ENCODE measurements at places on chromosomes 12 and 14. TPM values are rescaled to one million over a fixed set of nuclear protein-coding genes. Genes with fewer than 3 reads are reported as not detected.

ACOT6 gene
- not detected for total RNA-seq

- no peak for DNase-seq
Measured at GRCh38 chr12:98369581-98369980, 145.8 kb upstream of the TMPO start.

- DNase-seq: no peak
Measured at GRCh38 chr12:43884683-43885410, 49.0 kb downstream of the TMEM117 start.

GRCh38 chr12:84550518-84550917, 362.1 kb downstream of the SLC6A15 start:
- no peak for DNase-seq

DNA sequence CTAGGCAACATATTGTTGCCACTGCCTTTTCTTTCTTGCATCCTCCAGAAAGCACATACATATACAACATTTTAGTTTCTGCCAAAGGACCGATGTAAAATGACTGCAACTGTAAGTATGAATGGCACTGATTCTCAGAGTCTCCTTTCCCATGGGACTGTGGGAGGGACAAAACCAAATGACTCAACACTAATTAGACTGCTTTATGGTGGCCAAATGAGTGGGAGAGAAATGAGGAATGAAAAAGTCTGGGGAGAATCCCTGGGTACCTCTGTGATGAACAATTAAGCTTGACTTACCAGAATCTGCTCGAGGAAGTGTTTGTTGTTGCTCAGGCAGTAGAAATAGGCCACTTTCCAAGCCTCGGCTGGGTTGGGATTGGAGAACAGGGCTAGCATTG, 10.1 kb downstream of the ZFYVE26 start:
- DNase-seq: no peak

Data from left ventricle myocardium superior (tissue), 1 donor.